MG63 (cell line): ENCODE measurements at places on chromosomes 3 and 15. TPM values are rescaled to one million over a fixed set of nuclear protein-coding genes. Genes with fewer than 3 reads are reported as not detected.

Gene CHRFAM7A
- total RNA-seq = 0.20 and 3.1 TPM in 2 replicates

Gene P2RY13
- not detected in 2 replicates for total RNA-seq

Gene LSAMP
- 0.16 and 1.2 TPM in 2 replicates for total RNA-seq

Gene GP5
- not detected in 2 replicates for total RNA-seq

Gene MITF
- 4.7 and 9.0 TPM in 2 replicates for total RNA-seq

Gene TGM5
- 0.07 TPM in 1 of 2 replicates, not detected in the other for total RNA-seq

Gene LDHAL6B
- not detected in 2 replicates for total RNA-seq

Gene HERC2
- total RNA-seq = 11.5 and 27.5 TPM in 2 replicates

Gene ECE2
- total RNA-seq = not detected in 2 replicates

Gene GPR176
- total RNA-seq = 58.3 and 59.6 TPM in 2 replicates

Gene SCN11A
- total RNA-seq = not detected in 2 replicates

Gene SETMAR
- 6.6 and 11.9 TPM in 2 replicates for total RNA-seq

Gene ALS2CL
- 0.69 and 1.2 TPM in 2 replicates for total RNA-seq

Gene HESX1
- total RNA-seq = not detected in 2 replicates

Gene MAGEF1
- total RNA-seq = 25.6 and 30.3 TPM in 2 replicates

Gene SKOR1
- not detected in 2 replicates for total RNA-seq

Gene DYNLT2B
- total RNA-seq = 15.4 and 34.3 TPM in 2 replicates

Gene PATL2
- not detected in 2 replicates for total RNA-seq

Gene SNX33
- 13.4 and 20.8 TPM in 2 replicates for total RNA-seq

Gene CADM2
- not detected in 2 replicates for total RNA-seq

Gene SMAD3
- 32.9 and 38.2 TPM in 2 replicates for total RNA-seq

Gene GOLGA6B
- total RNA-seq = not detected in 2 replicates

Gene SPSB4
- 0.23 and 1.2 TPM in 2 replicates for total RNA-seq

Gene TMEM158
- total RNA-seq = 13.5 and 17.0 TPM in 2 replicates

Gene HRG
- total RNA-seq = not detected in 2 replicates

Gene RAB27A
- 4.3 and 27.5 TPM in 2 replicates for total RNA-seq

Gene CELSR3
- 0.05 and 0.16 TPM in 2 replicates for total RNA-seq

Gene CLSTN2
- 0.64 and 1.7 TPM in 2 replicates for total RNA-seq

Gene FSIP1
- 2.0 and 3.3 TPM in 2 replicates for total RNA-seq

Gene RPL39L
- total RNA-seq = 145 and 309 TPM in 2 replicates

Gene PAQR9
- total RNA-seq = 0.66 and 2.5 TPM in 2 replicates

Gene KNG1
- not detected in 2 replicates for total RNA-seq

Gene CIDEC
- not detected in 2 replicates for total RNA-seq

Gene FGF12
- 0.03 and 0.35 TPM in 2 replicates for total RNA-seq

Gene CNTN3
- 0.07 and 3.7 TPM in 2 replicates for total RNA-seq

Gene MAP1A
- total RNA-seq = 0.74 and 2.3 TPM in 2 replicates

Gene HMG20A
- total RNA-seq = 6.2 and 6.8 TPM in 2 replicates

Gene LINGO1
- total RNA-seq = 0.44 TPM in 1 of 2 replicates, not detected in the other

Gene CD80
- not detected in 2 replicates for total RNA-seq

Gene PPP2R3A
- total RNA-seq = 10.3 and 11.3 TPM in 2 replicates

Gene GXYLT2
- total RNA-seq = 0.81 and 0.89 TPM in 2 replicates

Gene ARL14
- not detected in 2 replicates for total RNA-seq

Gene FHIT
- total RNA-seq = 1.7 TPM in 1 of 2 replicates, not detected in the other

Gene ARID3B
- 0.10 and 1.3 TPM in 2 replicates for total RNA-seq

Gene RLBP1
- total RNA-seq = not detected in 2 replicates

Gene TFG
- 111 and 147 TPM in 2 replicates for total RNA-seq

Gene CTXN2
- total RNA-seq = not detected in 2 replicates
